ENCODE measurements at places on chromosomes 5 and 9.

GRCh38 chr5:56305001-56305950, 72.1 kb upstream of the ANKRD55 start:
- no peak for DNase-seq

DNA sequence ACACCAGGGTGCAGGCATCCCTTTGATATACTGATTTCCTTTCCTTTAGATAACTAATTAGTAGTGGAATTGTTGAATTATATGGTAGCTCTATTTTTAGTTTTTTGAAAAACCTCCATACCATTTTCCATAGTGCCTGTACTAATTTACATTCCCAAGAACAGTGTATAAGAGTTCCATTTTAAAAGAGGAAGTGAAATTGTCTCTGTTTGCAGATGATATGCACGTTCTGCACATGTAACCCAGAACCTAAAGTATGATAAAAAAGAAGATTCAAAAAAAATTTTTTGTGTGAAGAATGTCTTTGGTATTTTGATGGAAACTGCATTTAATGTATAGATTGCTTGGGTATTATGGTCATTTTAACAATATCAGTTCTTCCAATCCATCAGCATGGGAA, 424.0 kb upstream of the CCNH start:
- no peak for DNase-seq

DNA sequence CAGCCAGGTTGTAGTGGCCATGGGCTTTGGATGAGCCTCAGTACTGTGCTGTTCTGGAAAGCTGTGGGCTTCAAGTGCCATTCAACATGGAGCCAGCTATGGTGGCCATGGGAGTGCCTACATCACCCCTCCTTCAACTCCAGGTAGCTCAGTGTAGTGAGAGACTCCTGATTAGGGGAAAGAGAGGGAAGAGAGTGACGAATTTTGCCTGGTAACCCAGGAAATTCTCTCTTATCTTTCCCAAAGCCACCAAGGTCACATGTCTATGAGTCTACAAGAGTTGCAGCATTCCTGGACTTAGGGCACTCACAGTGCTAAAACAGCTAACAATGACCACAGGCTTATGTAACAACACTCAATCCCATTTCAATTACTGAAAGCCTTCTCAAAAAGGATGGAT, 81.7 kb upstream of the SPTLC1 start:
- DNase-seq = no peak

GRCh38 chr9:97710356-97711222, 13.4 kb upstream of the XPA start:
- DNase-seq = no peak

Measured in activated B cell treated with CpG ODN at 0.5 μM for 24 hours (primary cell).